ENCODE measurements at places on chromosomes 13 and 19.

- DNase-seq: no peak
Measured at GRCh38 chr13:76048675-76049375, 412.7 kb downstream of the LMO7 start.

- DNase-seq: peak; percentile 40
Measured at GRCh38 chr19:38228491-38229439, 4.7 kb upstream of the DPF1 start.

DNA sequence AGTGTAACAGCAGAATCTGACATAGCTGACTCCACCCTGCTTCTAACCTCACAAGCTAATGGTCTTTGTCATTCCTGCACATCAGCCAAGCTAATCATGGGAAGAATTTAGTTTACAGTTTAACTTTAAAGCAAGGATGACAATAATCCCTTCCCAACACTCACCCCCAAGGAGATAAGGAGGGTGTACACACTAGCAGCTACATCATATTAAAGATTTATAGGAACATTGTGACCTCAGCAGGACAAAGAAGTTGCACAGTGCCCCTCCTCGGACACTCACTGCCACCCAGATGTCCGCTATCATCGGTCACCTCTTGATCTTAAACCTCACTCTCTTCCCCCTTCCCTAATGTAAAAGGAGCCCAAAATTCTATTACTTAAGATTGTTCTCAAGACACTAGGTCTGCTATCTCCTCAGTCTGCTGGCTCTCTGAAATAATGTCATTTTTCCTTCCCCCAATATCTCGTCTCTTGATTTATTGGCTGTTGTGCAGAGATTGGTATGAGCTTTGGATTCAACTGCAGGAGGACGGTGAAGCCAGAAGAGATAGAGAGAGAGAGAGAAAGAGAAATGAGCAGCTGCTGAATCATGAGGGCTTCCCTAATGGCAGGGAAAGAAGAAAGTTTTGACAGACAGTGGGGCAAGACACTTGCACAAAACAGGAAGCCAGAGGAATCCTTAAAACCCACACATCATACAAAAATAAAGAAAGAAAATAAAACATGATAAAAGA is 17.5 kb upstream of the FFAR2 start:
- DNase-seq: no peak

DNA sequence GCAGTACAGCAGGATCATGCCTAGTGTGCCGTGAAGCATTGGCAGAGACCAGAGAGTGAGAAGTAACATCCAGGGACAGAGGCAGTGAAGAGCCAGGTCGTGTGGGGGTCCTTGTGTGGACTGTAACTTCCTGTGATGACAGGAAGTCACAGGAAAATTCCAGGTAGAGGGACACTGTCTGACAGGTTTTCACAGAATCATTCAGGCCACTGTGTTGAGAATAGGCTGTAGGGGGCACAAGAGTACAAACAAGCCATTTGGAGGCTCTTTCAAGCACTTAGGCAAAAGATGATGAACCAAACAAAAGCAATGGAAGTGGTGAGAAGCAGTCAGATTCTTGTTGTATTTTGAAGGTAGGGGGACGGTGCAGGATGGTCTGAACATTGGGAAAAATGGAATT is 46.4 kb downstream of the N4BP2L1 start:
- peak; percentile 20 for DNase-seq

DNA sequence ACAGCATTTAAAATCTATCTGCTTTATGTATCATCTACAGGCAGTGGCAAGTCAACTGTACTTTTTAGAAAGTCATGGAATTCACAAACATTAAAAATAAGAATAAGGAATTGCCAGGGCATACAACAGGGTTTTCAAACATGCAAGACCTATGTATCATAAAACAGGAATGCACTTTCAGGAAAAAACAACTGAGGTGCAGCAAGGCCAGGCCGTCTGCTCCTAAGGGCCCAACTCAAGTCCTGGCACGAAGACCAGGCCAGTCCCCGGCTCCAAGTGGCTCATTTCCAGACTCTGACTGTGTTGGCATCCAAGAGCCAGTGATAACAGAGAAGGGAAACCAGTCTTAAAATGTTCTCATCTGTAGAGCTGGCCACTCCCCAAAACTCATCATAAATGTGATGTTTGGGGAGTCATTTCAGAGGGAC is 7.1 kb downstream of the RFX2 start:
- DNase-seq: peak; percentile 83

DNA sequence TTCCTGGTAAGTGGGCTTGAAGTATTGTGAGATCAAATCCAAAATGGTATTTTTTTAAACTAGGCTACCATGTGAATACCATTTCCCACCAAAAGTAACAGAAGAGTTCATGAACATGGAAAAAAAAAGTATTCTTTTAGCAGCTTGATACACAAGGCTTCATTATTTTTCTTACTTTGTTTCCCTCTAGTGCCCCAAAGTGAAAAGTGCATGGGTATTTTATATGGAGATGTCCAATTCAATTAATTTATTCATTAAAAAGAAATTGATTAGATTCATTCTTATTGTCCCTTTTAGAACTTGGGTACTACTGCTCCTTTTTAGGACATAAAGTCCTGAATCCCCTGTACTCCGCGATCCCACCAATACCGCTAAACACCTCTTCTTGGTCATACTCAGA is 28.6 kb upstream of the SCEL start:
- peak; percentile 21 for DNase-seq

GRCh38 chr13:39559847-39560246 is 43.1 kb downstream of the LHFPL6 start:
- no peak for DNase-seq

- DNase-seq: no peak
Measured at GRCh38 chr13:42538996-42539395, 35.0 kb upstream of the TNFSF11 start.

- DNase-seq: no peak
Measured at GRCh38 chr19:45528149-45528743, 21.0 kb downstream of the VASP start.

- no peak for DNase-seq
Measured at GRCh38 chr13:40662866-40663265, 3.6 kb downstream of the FOXO1 start.

GRCh38 chr13:102355251-102355650 is 46.6 kb downstream of the FGF14 start:
- no peak for DNase-seq

GRCh38 chr19:17441241-17442021 is 7.0 kb downstream of the TMEM221 start:
- DNase-seq: peak; percentile 40

DNA sequence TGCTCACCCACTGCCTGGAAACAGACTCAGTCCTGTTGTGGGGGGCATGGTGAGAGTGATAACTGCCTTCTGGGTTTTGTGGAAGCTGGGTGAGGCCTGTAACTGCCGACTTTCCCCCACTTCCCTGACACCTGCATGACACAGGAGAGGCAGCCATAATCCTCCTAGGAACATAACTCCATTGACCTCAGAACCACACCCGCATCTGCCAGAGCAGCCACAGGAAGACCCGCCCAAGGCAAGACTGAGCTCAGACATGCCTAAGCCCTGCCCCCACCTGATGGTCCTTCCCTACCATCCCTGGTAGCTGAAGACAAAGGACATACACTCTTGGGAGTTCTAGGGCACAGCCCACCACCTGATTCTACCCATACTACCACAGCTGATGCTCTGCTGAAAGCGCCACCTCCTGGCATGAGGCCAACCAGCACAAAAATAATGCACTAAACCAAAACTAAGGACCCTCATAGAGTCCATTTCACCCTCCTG is 326.7 kb downstream of the RBM26 start:
- DNase-seq: no peak

GRCh38 chr13:48975856-48976575 is at the start of gene FNDC3A:
TSS of gene FNDC3A (plus strand) at chr13:48975912. CDS start at chr13:49006191, 30,279 bp downstream.
- DNase-seq: peak; percentile 95

GRCh38 chr13:49645451-49645850 is 17.1 kb downstream of the ARL11 start:
- no peak for DNase-seq

- no peak for DNase-seq
Measured at GRCh38 chr19:8831373-8831772, 731 bp downstream of the ZNF558 start.

DNA sequence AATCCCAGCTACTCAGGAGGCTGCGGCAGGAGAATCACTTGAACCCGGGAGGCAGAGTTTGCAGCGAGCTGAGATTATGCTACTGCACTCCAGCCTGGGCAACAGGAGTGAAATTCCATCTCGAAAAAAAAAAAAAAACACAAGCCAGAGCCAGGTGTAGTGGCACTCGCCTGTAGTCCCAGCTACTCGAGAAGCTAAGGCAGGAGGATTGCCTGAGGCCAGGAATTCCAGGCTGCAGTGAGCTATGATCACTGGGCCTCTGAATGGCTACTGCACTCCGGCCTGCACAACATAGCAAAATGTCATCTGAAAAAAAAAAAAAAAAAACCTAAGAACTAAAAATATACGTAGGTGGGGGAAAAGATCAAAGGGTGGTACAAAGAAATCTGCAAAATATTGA is 19.4 kb downstream of the EPS15L1 start:
- no peak for DNase-seq

DNA sequence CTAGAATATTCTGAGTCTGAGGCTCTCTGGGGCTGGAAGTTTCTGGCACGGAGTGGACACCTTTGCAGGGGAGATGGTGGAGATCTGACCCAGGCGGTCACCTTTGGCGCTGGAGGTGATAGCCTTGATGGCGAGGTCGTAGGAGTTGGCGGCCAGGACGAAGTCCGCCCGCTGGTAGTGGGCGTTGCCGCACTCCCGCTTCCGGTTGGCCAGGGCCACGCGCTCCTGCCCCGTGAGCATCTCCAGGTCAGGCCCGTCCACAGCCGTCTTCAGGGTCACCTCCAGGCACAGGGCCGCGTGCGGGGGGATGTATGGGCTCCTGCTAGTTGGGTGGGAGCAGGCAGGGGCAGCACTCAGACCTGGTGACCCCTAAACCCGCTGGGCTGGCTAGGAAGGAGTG is 5.3 kb downstream of the FKBP8 start:
- no peak for DNase-seq

DNA sequence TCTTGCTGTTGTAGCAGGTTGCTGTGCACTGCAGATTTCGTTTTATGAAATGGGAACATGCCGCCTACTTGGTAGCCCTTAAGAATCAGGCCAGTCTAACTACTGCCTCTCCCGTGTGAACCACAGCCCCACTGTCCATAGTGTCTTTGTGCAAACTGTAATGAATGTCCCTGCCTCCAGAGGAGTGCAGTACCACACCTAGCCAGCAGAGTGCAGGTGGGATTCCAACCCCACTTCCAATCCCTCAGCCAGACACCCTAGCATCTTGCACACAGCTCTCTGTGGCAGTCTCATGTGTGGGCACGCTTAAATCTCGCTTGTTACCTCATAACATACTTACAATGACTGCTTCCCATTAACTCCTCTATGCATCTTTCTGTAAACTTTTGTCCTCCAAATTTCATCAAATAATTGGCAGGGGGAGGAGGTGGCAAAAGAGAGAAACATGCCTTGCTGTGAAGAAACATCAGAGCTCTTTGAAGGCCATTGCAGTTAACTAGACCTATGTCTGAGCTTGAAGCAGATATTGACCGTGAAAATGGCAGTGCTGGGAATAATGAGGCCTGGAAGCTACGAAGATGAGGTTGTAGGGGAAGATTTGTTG is 47.2 kb downstream of the ZAR1L start:
- DNase-seq: peak; percentile 14

- no peak for DNase-seq
Measured at GRCh38 chr13:46383383-46383782, 3.7 kb downstream of the RUBCNL start.

GRCh38 chr19:1616875-1617274 is 11.6 kb upstream of the UQCR11 start:
- no peak for DNase-seq
